Skin of body (tissue), 3 donors: ENCODE measurements at places on chromosomes 4 and X. TPM values are rescaled to one million over a fixed set of nuclear protein-coding genes. Genes with fewer than 3 reads are reported as not detected.

DNA sequence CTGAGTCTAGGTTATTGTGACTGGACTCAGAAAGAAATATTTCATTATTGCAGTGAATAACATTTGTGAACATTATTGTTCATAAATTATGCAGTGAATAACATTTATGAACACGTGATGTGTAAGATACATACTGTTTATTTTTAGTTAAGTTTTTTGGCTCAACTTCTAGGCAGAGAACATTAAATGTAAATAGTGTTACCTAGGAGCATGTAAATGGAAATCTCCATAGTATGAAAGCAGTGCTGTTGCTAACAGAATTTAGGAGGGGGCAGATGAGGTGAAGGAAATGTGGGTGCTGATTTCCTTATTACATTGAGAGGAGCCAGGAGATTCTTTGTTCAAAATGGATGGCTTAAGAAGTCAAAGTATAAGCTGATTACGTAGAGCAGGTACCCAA lies 45.0 kb downstream of the HTT start:
- no peak for DNase-seq

DNA sequence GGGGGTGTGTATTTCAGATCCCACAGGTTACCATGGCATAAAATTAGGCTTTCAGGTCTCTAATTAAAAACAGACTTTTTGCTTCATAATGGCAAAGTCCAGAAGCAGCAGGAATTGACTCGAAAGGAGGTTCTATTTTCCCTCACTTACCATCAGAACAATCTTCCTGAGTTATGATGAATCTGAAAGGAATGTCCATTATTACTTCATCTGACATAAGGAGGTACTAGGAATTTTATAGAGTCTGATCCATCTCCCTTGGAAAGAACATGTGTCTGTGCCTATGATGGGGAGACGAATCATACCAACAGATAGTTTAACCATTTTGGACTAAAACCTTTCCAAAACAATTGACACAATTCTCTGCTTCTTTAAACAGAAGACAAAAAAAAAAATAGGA lies 206.3 kb upstream of the FGF13 start:
- DNase-seq, result no peak

GRCh38 chrX:73850124-73851013 lies 287.4 kb downstream of the CHIC1 start:
- DNase-seq, result no peak

Gene HSFX2
- total RNA-seq, result not detected

Gene MID1
- 21.9 TPM for total RNA-seq

Gene S100P
- total RNA-seq, result 26.0 TPM

Gene PLP1
- 57.5 TPM for total RNA-seq

Gene PPP4R3C
- not detected for total RNA-seq

Gene RPGR
- 12.7 TPM for total RNA-seq

Gene SH3D19
- 47.8 TPM for total RNA-seq

Gene SERTM2
- total RNA-seq, result 0.10 TPM

DNA sequence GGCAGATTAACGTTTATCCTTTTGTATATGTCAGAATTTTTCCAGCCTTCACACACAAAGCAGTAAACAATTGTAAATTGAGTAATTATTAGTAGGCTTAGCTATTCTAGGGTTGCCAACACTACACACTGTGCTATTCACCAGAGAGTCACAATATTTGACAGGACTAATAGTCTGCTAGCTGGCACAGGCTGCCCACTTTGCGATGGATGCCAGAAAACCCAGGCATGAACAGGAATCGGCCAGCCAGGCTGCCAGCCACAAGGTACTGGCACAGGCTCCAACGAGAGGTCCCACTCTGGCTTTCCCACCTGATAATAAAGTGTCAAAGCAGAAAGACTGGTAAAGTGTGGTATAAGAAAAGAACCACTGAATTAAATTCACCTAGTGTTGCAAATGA lies 94.8 kb downstream of the TET2 start:
- DNase-seq, result no peak

Gene SSX4B
- not detected for total RNA-seq

GRCh38 chr4:3866813-3867129 lies 100.6 kb downstream of the ADRA2C start:
- no peak for DNase-seq

Gene ART3
- total RNA-seq, result 8.0 TPM

Gene RHOH
- total RNA-seq, result 1.7 TPM

DNA sequence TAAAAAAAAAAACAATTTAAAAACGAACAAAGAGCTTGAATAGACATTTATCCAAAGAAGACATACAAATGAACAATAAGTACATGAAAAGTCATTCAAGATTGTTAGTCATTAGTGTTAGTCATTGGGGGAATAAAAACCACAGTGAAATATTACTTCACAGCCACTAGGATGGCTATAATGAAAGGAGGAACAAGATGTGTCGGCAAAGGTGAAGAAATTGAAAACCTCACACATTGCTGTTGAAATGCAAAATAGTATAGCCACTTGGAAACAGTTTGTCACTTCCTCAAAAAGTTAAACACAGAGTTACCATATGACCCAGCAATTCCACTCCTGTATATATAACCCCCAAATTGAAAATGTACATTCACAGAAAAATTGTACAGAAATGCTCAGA lies 45.2 kb upstream of the SLC39A8 start:
- no peak for DNase-seq

DNA sequence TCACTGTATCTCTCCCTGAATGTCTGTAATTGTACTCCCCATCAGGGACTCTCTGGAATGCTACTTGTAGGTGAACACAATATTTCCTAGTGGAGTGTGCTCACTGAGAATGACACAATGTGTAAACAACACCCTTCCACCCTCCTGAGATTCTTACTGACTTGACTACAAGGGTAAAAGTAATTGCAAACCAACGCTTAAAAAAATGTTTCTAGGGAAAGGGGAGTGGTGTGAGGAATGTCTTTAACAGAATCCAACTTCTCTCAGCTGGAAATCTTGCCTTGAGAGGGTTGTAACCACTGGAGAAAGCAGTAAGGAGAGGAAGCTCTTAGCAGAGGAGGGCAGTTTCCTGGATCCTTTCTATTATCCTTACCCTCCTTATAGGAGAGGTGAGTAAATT lies 5.1 kb upstream of the RAPGEF2 start:
- no peak for DNase-seq

DNA sequence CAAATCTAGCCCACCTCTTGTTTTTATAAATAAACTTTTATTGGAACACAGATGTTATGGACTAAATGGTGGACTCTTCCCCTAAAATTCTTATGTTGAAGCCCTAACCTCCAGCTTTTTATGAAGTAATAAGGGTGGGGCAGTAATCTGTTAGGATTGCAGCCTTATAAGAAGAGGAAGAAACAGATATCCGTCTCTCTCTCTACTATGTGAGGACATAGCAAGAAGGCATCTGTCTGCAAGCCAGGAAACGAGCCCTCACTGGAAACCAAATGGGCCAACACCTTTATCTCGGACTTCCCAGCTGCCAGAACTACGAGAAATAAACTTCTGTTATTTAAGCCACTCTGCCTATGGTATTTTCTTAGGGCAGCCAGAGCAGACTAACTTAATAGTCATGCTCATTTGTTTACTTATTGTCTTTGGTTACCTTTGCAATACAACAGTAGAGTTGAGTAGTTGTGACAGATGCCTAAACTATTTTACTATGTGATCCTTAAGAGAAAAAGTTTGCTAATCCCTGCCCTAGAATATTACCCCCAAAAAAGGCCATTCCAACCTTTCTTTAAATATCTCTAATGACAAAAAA lies 67.4 kb downstream of the MANBA start:
- no peak for DNase-seq

DNA sequence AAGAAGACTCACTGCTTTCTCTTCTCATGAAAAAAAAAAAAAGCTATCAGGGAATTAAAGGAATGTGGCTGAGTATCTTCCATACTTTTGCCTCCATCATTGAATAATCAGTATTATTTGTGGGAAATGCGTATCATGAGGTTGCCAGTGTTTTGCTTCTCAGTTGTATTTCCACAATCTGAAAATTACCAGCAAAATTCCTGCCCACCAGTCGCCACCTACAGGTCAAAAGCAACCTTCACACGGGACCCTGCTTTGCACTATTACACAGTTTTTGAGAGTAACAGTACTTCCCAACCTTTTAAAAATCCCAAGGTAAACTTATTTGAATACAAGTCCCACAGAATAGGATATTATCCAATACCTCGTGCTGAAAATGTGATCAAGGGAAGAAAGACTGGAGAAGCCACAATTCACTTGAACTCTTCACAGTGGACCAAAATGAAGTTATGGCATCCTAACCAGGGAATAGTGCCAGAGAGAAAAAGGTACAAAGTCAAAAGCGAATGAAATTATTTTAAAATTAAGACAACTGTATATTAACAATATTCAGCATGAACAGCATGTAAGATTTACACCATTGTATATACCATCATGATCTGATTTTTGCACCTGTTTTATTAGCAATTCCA lies 30.4 kb downstream of the PGRMC1 start:
- no peak for DNase-seq
